ENCODE measurements at places on chromosomes 4 and X.

DNA sequence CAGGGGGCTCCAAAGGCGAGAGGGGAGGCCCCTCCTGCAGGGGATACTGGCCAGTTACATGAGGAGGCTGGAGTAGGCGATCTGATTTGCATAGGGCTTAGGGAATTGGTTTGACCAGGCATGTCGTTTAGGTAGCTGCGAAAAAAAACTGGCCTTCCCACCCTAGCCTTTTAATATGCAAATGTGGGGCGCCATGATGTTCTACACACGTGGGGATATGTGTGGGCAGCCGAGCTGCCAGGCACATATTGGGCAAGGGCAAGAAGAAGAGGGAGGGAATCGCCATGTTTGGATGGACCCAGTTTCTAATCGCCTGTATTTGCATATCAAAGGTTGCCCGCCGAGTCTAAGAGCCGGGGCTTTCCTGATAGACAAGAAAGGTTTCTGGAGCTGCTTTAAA lies 121.3 kb downstream of the PRKX start:
- DNase-seq = no peak

DNA sequence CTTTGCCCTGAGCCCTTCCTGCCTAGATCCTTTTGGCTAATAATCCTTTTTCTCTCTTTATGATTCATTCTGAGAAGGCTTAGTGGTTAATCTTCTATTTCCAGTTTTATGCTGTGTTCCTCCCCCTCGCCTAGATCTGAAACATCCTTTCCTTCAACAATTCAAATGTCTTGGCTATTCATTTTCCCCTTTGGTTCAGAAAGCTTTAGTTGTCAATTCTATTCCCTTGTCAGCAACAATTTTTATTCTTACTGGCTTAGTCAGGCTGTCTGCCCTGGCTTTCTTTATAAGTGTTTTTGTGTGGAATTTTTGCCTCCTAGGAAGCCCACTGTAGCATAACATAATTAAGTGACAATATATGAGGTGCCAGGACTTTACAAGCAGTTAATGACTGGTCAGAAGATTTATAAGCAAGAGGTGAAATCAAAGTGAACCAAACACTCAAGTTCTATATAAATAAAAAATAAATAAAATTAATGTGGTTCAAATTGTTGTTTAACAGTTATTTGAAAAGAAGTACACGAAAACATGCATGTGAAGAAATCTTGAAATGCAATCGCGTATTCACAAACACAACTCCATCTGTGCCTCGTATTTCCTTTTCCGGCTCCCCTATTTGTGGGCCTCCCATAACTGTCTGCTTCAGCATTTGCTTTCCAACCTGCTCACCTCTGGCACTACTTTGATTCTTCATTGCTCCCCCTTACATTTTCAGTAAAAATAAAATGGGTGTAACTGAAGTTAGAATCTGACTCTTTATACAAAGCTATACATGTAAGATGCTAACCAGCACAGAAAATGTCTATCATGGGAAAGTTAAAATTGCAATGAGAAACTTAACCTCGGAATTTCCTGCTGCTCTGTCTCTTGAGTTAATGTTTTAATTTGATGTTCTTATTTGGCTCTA lies 235.4 kb downstream of the SPRY1 start:
- DNase-seq = no peak

- no peak for DNase-seq
Observed at GRCh38 chr4:152588869-152589268, 53.0 kb upstream of the FBXW7 start.

DNA sequence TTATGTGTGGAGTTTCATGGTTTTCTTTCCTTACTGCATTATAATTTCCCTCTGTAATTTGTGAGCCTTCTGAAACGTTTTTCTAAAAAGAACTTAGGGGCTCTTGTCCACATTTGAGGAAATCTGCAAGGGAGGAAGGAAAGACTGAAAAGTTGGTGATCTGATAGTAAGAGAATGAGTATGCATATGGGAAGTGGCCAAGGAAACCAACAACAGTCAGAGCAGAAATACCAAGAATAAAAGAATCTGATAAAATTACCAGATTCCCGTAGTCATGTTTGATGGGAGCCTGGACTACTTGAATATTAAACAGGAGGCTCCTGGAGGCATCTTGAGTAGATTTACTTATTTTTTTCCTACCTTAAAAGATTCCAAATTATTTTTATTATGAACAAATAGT lies 50.1 kb downstream of the MEPE start:
- DNase-seq = no peak

GRCh38 chrX:151155234-151155633 lies 21.1 kb upstream of the GPR50 start:
- no peak for DNase-seq

Measured in right renal cortex interstitium (tissue), 3 donors.